ENCODE measurements at places on chromosomes 1 and 21.

DNA sequence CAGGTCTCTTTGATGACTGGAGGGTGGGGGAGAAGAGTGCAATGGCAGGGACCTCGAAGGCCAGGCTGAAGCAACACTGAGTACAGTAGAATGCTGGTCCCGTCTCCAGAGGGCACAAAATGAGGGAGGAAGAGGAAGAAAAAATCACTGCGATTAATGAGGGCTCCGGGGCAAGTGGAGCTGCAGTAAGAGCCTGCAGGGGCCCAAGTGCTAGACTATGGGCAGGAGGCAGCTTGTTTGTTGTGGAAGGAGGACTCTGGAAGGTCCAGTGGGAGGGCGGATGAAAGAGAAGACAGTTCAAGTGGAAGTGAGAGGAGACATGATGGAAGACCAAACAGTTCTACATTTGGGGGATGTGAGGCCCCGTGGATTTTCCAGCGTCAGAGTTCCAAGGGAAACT lies 17.4 kb downstream of the TMCC2 start:
- no peak for DNase-seq

- DNase-seq, result no peak
Measured at GRCh38 chr1:204170494-204171155, 4.5 kb upstream of the REN start.

- DNase-seq, result no peak
Measured at GRCh38 chr1:116207126-116207735, 96.0 kb downstream of the MAB21L3 start.

DNA sequence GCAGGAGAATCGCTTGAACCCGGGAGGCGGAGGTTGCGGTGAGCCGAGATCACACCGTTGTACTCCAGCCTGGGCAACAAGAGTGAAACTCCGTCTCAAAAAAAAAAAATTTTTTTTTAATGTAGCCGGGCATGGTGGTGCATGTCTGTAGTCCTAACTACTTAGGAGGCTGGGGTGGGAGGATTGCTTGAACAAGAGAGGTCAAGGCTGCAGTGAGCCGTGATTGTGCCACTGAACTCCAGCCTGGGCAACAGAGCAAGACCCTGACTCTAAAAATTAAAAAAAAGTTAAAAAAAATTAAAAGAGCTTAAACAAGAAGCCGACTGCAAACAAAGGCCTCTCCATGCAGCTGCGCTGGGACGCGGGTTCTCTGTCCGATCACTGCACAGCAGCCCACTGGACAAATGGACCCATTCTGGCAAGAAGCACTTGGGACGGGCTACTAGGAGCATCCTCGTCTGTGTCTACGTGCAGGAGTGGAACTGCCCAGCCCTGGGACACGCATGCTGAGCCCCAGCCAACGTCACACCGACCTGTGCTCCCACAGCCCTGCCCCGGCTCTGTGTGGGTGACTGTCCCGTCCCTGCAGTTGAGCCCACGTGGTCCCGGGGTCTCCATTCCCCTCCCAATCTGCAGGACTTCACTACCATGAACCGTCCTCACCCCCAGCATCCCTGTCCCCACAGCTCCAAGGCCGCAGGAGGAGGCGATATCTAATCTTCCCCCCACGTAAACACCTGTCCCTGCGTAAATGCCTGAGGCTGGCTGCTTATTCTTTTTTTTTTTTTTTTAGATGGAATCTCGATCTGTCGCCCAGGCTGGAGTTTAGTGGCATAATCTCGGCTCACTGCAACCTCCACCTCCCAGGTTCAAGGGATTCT lies 12.3 kb downstream of the SLC35E2B start:
- no peak for DNase-seq

- no peak for DNase-seq
Measured at GRCh38 chr1:161848676-161849075, 82.6 kb downstream of the ATF6 start.
